ENCODE measurements at places on chromosomes 5 and 9.
A peak's percentile ranks its signal among the peaks of the same experiment; 100 is the strongest.

GRCh38 chr5:61311836-61312808 lies 19.9 kb upstream of the ZSWIM6 start:
- DNase-seq = no peak

- no peak for DNase-seq
Measured at GRCh38 chr9:110124439-110124838, 83.5 kb downstream of the C9orf152 start.

- DNase-seq = no peak
Measured at GRCh38 chr9:17322882-17323864, 188.3 kb downstream of the CNTLN start.

GRCh38 chr5:54454602-54455001 lies 897 bp upstream of the HSPB3 start:
- DNase-seq = no peak

DNA sequence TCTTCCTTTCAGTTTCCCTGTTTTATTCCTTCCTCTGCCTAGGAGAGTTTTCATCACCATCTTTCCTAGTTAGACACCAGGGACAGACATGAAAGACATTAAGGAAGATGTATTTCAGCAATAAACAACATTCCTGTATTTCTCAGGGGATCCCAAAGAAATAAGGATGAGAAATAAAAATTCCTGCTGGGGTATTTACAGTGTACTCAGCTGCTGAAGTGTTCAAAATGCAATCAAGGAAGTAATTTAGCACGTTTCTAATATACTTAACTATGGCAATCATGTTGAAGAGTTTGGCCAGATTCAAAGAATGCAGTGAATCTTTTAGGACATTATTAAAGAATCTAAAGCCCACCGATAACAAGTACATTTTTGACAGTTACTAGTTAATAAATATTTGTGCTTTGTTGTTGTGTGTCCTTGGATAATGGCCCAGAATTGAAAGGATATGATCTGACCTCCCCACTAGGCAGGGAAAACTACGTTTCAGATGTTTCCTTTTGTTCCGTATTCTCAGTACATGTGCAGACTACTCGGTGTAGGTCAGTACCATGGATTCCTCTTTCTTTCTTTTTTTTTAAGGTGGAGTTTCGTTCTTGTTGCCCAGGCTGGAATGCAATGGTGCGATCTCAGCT lies 46.8 kb downstream of the INIP start:
- DNase-seq = no peak

DNA sequence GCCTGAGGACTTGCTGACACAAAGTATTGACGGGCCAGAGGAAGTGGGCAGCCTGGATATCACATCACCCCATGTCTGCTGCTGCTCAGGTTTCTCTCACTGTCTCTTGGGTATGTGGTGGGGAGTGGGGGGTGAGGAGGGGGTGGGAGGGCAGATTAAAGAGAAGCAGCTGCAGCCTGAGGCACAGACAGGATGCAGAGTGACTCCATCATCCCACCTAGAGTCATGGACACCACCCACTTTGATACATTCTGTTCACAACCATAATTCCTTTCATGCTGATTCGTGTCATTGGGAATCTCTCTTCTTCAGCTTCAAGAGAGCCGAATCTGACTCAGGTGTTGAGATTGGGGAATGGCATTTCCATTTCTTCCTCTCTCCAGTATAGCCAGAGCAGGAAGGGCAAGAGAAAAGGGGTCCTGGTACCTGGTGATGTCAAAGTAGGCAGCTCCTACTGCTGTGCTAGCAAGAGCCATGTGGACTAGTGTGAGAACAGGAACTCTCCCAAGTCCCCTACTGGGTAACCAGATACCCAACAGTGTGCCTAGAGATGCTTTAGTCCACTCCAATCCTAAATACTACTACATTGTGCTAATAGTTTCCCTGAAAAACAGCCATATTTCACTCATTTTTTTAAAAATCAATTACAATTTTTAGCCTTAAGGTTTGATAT lies 22.4 kb downstream of the GRAMD2B start:
- DNase-seq = no peak

GRCh38 chr5:181221792-181222629 lies 1.1 kb upstream of the TRIM41 start:
- DNase-seq = peak; percentile 91

DNA sequence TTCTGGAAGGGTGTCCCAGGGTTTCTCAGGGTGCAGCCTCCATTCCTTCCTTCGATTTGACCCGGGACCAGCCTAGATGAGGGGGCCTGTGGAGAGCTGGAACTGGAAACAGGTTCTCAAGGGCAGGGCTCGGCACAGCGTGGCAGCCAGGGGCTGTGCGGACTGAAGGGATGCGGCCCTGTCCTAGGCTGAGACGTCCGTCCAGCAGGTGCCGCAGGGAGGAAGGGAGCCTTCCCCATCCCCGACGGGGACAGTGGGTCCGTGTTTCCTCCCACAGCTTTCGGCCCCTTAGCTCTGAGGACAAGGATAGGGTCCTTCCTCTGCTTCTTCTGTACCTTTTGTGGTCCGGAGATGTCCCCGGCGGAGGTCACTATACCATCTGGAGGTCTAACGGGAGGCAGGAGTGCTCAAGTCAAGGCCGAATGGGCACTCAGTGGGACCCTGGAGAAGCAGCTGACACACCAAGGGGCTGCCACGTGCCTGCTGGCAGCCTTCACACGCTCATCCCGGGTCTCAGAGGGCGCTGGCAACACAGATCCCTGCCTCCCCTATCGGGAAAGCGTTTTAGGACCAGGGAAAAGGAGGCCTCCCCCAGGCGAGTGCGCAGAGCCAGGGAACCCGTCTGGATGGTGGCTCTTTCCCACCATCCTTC lies 49.9 kb downstream of the USP20 start:
- DNase-seq = no peak

DNA sequence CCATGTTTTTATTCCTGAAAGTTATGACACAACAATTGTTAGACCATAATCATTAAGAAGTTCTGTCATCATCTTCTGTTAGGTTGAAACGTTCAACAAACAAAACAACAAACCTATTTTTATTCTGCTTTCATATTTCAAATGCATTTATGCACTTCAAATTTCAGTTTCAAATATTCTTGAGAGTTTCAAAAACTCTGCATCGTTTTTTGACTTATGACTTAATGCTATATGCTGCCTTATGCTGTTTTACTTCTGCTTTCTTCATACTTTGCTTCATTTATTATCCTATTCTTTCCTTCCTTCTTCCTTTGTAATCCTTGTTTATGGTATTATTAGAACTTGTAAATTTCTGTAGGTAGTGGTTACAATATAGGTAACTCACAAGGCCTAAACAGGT lies 95.0 kb downstream of the PCSK1 start:
- no peak for DNase-seq

DNA sequence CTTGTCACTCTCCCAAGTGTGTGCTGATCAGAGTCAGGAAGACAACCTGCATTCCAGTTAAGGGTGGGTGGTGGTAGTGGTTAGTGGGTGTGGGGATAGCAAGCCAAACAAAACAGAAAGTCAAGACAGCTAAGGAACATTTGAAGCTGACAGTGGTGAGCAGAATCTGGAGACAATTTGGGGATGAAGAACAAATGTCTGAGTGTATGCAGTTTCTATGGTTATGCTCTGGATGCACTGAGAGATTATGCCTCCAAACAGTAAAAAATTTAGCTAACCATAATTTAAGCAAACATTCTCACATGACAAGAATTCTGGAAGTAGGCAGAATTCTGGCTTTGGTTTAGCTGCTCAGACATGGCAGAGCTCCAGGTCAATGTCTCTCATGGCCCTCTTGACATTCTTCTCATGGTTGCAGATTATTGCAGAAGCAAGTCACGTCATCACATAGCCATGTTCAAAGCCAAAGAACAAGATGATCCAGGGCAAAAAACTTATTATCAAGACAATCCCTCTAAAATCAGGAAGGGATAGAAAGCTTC lies 148.7 kb downstream of the LURAP1L start:
- no peak for DNase-seq

GRCh38 chr9:82331079-82331478 lies 342.5 kb downstream of the SPATA31D1 start:
- no peak for DNase-seq

GRCh38 chr5:9358961-9359685 lies 186.8 kb downstream of the SEMA5A start:
- DNase-seq = no peak

DNA sequence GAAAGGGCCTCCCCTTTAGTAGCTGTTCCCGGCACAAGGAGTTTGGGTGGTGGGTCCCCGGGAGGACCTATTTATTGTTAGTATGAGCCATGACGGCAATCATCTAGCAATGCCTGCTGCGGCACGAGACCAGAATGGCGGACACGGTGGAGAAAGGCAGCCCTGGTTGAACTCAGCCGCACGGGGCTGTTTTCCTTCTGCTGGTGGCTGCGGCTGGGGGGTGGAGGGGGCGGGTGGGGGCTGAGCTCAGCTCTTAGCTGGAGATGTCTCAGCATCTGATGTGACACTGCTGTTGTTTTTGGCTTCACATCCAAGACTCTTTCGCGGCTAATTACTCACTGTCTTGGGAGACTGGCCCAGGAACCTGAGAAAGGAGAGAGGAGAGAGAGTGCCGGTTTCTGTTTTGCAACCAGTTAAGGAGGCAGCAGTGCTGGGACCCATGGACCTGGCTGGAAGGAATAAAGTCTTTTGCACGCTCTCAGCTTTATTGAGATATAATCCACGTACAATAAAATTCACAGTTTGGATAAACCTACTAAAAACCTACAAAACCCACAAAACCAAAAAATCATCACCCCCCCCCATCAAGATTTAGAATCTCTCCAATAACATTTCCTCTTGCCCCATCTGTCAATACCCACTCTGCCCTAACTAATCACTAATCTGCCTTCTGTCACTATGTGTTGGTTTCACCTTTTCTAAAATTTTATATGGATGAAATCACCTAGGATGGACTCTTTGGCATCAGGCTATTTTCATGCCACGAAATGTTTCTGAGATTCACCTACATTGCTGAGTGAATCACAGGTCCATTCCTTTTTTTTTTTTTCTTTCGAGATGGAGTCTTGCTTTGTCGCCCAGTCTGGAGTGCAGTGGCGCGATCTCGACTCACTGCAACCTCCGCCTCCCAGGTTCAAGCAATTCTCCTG lies 81.8 kb upstream of the NEURL1B start:
- no peak for DNase-seq

- no peak for DNase-seq
Measured at GRCh38 chr5:58755397-58755796, 172.5 kb downstream of the RAB3C start.

DNA sequence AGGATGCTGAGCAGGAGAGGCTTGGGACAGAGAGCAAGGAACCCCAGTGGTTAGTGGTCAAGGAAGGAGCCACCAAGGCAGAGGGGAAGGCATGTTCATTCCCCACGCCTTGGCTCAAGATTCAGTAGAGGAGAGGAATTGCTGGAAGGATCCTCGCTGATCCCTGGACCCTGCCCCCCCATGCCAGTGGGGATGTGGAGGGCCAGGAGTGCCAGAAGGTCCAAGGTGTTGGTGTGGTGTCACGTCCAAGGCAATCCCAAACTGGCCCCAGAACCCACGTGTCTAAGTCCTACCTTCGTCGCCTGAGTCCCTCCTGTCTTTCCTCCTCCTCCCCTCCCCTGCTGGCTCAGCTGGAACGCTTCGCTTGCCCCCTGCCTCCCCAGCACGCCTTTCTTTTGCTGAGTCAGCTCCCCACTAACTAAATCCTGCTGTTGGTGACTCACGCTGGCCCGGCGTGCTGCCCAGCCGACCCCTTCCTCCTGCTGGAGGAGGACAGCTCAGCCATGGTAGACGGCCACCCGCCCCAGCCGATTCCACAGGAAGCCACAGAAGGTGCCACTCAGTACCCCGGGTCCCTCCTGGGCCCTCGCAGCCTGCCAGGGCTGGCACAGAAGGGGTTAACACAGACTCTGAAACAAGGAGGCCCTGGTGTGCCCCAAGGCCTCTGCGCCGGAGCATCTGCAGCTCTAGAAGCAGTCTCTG lies 37.6 kb upstream of the ORM1 start:
- no peak for DNase-seq

- DNase-seq = peak; percentile 37
Measured at GRCh38 chr9:4297786-4298254, 2.0 kb downstream of the GLIS3 start.

DNA sequence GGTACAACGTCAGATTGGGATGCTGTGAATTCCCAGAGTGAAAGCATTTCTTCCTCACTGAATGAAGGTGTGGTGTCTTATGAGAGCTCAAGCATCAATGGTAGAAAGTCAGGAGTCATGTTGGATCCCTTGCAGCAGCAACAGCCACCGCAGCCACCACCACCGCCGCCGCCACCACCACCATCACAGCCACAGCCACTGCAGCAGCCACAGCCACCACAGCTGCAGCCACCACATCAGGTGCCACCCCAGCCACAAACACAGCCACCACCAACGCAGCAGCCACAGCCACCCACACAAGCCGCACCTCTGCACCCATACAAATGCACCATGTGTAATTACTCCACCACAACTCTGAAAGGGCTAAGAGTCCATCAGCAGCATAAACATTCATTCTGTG lies 62.4 kb downstream of the ZNF462 start:
- no peak for DNase-seq

DNA sequence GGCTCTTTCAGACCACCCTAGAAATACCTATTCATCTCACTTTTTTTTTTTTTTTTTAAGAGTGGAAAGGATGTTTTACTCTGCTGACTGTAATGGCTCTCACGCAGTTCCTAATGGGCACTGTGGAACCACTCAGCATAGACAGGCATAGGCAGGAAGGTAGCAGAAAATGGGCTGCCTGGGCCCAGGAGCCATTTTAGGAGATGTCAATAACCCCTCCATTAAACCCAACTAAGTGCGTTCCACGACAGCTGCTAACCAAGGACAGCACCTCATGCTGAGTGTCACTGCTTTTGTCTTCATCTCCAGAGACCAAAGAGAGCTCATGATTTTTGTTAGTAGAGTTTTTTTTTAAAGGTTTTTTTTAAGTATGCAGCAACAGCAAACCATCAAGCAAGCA lies 15.3 kb downstream of the MAP1B start:
- no peak for DNase-seq

DNA sequence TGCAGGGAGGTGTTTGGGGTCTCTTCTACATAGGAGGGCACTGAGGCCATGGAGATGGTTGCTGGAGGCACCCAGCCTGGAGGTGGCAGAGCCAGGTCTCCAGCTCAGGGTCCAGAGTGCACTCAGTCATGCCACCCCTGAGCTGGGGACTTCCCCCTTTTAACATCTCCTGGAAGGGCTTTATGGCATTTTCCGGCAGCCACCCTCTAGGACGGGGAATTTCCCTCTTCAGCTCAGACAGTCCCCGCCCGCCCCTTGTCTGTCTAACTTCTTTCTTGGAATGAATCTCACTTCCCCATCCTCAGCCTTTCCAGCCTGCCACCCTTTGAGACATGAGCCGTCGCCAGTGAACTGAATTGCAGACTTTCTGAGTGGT lies 49.9 kb downstream of the COL15A1 start:
- DNase-seq = no peak

GRCh38 chr5:151258201-151258611 lies 5.2 kb downstream of the GM2A start:
- no peak for DNase-seq

DNA sequence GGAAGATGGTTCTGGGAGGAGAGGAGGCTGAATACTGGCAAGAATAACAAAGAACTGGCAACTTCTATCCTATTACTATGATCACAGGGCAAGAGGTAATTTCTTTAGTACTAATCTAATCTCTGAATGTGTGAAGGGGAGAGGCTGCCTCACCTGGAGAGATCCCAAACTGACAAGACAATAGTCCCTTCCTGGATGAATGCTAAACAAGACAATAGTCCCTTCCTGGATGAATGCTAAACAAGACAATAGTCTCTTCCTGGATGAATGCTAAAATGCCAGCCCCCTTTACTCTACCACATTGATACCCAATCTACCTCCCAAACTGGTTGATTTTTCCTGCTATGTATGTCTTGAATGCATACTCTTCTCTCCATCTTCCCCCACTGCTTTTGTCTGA lies 145.2 kb downstream of the SIL1 start:
- no peak for DNase-seq

GRCh38 chr5:127936439-127936972 lies 147.1 kb upstream of the SLC12A2 start:
- no peak for DNase-seq

- DNase-seq = no peak
Measured at GRCh38 chr9:87871425-87872078, 11.1 kb upstream of the SPATA31E1 start.
